ENCODE measurements at places on chromosomes 7 and 10.

DNA sequence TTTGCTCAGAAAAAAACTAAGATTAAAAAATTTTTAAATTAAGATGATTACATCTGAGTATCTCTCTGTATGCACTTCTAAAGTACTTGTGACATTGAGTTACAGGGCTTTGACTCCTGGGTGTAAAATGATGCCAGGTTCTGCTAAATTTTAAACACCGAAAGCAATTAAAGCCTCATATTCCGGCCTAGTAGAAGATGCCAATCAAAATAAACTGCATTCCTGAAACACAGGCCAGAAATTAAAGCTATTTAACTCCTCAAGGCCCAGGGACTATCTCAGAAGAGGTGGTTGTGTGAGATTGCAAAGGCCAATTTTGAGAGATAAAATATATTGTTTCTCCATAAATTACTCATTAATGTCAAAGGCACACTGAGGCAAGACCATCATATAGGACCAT, 388.3 kb downstream of the KIF20B start:
- no peak for DNase-seq

DNA sequence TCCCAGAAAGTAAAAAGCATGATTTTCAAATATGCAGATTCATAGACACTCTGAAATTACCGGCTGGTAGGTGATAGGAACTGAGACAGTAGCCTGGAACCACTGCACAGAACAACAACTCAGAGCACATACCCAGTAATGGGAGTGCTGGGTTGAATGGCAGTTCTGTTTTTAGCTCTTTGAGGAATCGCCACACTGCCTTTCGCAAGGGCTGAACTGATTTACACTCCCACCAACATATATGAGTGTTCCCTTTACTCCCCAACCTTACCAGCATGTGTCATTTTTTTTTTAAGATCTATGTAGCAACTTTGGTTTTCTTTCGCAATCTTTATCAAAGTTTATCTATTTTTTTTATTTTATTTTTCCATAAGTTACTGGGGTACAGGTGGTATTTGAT, 358.8 kb downstream of the CALN1 start:
- no peak for DNase-seq

GRCh38 chr10:11178606-11179515, 161.2 kb downstream of the CELF2 start:
- DNase-seq, result no peak

GRCh38 chr7:99860281-99861127, 16.3 kb downstream of the OR2AE1 start:
- DNase-seq, result no peak

GRCh38 chr10:99927721-99928280, 81.9 kb downstream of the DNMBP start:
- no peak for DNase-seq

- DNase-seq, result no peak
Observed at GRCh38 chr7:67463983-67464382, 467.4 kb downstream of the TYW1 start.

DNA sequence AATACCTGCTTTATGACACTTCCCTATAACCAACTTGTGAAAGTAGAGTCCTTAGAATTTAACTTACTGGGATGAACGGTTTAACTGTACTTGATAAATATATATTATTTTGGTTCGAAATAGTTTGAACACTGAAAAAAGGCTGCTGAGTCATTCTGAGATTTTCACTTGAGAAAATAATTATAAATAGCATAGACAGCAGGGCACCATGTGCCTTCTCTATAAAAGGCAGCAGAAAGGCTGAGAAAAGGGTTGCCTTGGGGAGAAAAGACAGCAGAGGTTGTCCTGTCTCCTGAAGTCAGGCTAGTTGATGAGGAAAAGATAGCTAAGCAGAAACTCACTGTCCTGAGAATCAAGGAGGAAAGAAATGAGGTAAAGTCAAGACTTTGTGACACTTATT, 92.4 kb downstream of the CTTNBP2 start:
- DNase-seq, result no peak

- no peak for DNase-seq
Observed at GRCh38 chr7:123548406-123548805, 9.2 kb downstream of the NDUFA5 start.

DNA sequence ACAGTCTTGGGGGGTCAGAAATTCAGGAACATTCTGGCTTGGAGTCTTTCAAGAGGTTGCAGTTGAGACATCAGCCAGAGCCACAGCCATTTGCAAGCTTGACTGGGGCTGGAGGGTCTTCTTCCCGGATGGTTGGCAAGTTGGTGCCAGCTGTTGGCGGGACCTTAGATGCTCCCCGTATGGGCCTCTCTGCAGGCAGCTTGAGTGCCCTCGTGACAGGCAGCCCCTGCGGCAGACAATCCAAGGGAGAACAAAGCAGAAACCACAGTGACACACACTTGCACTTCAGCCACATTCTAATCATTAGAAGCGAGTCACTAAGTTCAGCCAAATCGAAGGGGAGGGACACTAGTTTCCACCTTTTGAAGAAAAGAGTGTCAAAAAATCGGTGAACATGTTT, 59.4 kb upstream of the MXI1 start:
- DNase-seq, result no peak
